ENCODE measurements at places on chromosomes 1 and 21.

DNA sequence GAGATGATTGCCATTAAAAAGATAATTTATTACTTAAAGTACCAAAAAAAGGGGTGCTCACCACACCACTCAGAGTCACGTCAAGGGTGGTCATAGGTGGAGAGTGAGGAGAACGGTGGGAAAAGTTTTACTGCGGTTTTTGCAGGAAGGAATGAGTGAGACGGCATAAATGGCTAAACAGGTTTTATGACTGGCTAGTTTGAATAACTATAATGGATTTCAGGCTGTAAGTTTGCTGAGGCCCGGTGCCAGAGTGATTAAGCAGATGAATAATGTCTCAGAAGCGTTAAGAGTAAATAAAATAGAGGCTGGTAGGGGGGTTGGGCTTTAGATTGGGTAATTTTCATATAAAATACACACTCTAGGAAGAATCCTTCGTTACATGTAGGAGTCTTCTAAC is 1337.8 kb downstream of the AMY1C start:
- DNase-seq: no peak

DNA sequence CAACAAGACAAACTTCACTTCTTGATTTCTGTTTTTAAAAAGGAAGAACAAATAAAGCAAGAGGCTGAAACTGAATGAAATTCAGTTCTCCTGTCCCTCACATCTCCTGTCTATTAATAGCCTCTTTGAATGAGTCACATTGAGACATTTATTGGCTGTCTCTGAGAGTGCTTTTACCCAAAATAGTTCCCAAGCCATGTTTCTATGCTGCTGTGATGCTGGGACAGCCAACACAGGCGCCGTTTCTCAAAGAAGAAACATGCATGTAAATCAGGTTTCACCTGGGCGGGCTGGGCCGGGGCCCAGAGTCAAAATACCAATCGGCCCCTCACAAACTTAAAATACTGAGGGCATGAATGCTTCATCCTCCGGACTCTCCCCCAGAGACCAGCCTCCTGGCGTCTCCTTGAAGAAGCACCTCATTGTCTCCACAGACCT is 105.2 kb downstream of the EDEM3 start:
- DNase-seq: no peak

GRCh38 chr1:107003972-107004371 is 52.5 kb upstream of the PRMT6 start:
- DNase-seq: no peak

- DNase-seq: no peak
Observed at GRCh38 chr1:154873321-154873950, 3.4 kb upstream of the KCNN3 start.

DNA sequence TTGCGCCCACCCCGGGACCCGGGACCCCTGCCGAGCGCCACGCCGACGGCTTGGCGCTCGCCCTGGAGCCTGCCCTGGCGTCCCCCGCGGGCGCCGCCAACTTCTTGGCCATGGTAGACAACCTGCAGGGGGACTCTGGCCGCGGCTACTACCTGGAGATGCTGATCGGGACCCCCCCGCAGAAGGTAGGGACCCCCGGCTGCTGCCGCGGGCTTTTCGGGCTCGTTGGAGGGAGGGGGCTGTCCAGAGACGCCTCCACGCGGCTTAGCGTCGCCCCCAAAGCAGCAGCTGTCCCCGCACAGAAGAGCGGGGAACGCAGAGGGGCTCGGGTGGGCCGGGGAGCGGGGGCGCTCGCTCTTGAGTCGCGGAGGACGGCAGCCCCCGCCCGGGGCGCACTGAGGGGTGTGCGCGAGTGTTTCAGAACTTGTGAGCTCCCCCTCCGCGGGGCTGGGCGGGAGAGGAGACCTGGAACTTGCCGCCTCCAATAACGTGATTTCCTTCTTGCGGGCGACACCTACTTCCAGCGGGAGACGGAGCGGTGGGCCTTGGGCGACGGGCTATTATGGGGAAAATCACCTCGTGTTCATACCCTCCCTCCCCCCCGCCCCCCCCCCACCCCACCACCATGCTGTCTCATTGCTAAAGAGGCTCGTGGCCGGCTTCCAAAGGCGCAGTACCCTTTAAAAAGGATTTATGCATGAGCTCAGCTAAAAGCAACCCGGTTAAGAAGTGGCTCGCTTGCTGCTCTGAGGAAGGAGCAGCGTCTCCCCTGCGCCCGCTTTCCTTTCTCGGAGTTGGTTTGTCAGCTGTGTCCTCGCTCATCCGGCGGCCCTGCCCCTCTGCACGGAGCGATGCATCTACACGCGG is 664 bp downstream of the BACE2 start:
- peak; percentile 69 for DNase-seq

DNA sequence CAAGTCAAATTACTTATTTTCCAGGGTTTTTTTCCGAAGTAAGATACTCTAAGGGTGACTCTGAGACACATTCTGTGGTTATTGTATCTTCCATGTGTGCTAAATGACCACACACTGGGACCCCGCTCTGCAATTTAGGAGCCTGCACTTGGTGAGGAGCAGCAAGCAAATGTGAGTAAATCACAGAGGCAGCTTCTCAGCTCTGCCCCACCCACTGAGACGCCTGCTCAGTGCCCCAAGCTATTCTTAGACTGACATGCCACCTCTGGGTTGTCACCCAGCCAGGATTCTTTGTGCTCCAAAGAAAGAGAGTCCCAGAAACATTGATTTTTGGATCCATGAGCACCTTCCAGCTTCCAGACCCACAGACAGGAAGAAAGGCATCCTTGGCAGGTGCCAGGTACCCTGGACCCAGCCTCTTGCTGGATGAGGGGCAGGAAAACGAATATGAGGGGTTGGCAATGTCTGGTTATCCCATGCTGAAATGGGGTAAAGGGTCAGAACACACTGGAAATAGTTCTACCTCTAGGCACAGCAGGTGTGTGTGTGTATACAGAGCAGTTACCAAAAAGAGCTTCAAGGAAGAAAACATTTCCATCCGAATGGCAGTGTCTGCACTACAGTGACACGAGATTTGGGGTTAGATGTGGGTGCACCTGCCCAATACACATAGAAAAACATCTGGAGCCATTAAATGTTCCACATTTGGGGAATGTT is 41.2 kb downstream of the TNR start:
- no peak for DNase-seq

- DNase-seq: no peak
Observed at GRCh38 chr1:154689083-154689482, 81.1 kb upstream of the ADAR start.

DNA sequence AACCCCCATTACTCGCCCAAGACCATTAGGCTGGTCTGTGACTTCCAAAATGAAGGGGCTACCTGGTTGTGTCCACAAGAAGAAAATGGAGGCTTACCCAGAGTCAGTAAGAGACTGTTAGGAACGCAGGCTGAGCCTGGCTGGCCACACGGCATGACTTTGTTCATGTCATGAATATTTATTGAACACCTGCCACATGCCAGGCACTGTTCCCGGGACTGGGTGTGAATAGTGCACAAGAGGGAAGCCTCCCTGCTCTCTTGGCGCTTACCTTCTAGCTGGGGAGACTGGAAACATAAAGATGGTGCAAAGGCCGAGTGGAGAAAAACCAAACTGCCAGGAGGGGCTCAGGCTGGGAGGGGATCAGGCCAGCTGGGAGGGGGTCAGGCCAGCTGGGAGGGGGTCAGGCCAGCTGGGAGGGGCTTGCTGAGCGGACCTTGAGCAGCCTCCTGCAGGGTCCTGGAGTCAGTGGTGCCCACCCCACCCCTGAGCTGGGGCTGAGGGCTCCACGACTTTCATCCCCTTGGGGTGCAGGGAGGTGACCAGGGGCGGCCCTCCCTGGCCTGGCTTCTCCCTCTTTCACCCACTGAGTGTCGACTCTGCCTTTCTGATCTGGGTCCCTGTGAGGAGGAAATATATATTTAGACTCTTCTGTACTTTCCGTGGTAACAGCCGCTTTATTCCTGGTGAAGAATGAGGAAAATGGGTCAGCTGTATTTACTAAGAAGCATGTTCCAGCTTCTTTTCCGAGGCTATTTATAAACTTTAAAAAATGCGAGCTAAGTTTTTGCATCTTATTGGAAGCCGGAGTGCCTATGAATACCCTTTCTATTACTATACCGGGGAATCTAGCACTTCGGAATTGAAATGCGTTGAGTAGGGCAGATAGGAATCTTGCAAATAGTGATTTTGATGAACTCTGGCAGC is 139.0 kb downstream of the CAMTA1 start:
- no peak for DNase-seq

DNA sequence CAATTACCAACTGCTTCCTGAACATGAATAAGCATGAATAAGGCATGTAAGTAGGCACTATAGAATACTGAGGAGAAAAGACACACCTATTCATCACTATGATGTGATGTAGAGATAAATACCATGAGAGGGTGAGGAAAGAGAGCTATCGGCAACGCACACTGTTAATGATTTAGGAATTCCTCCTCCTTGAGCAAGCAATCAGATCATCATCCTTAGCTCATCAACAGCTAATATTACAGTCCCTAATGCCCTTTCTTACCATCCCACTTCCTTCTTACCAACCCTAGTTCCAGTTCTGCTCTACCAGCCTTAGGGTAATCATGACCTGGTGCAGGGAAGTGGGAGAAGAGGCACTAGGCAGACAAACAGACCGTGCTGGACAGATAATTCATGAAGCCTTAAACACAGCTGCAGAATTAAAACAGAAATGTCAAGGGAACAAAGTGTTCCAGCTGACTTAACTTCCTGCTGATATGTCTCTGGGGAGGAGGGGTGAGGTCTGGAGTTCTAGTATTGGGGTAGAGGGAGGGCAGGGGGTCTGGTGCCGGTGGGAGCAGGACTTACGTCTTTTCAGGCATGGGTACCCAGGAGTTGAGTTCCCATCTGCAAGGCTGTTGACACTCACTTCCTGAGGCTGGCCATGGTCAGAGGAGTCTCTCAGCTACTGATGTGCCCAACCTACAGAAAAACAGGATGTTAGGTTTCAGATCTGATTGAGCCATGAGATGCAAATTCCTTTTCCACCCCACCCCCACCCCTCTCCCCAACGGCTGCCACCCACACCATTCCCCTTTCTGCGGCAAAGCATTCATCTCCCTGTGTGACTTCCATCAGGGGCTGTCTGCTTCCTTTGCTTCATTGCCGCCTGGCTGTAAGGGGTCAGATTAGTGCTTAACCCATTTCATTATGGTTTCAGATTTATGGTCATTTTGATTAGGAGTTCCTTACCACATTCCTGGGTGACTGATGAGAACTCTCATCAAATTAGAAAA is 12.6 kb upstream of the RCSD1 start:
- peak; percentile 30 for DNase-seq

DNA sequence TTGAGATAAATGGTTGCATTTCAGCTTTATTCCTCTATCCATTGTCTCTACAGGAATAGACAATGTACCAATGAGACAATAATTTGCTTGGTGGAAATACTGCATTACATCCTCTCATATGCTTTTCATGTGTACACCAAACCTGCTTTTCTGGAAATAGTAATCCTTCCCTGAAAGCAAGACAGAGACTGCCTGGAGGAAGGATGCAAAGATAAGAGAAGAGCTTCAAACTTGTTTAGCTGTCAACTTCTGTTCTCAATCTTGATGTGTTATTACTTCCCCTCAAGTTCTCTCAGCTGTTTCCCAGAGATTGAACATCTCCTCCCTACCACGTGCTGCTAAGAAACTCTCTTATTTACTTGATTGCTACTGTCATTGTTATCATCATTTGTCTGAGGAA is 1125.4 kb upstream of the TMPRSS15 start:
- DNase-seq: no peak

DNA sequence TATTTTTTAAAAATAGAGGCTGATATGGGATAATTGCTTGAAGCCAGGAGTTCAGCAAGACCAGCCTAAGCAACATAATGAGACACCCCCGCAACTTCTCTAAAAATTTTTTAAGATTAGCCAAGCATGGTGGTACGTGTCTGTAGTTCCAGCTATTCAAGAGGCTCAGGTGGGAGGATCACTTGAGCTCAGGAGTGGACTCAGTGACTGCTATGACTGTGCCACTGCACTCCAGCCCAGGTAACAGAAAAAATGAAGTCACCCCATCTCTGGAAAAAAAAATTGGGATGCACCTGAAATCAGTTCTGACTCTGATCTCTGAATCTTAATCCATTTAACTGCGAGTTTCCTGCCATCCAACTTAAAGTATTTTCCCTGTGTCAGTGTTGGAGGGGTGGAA is 124.2 kb downstream of the MRPS6 start:
- no peak for DNase-seq

GRCh38 chr1:7922301-7922700 is 18.3 kb downstream of the TNFRSF9 start:
- DNase-seq: no peak

DNA sequence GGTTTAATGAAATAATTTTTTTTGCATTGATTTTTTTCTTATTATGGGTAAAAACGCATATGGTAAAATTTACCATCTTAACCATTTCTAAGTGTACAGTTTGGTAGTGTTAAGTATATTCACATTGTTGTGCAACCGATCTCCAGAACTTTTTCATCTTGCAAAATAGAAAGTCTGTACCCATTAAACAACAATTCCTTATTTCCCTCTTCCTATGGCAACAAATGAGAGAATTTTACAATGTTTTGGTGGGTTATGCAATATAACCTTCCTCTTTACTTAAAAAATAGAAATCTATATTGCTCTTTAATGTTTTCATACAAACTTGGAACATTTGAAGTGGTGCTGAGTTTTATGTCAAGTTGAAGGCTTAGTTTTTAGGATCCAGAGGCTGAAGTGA is 26.6 kb downstream of the MAP3K7CL start:
- DNase-seq: no peak

GRCh38 chr1:27132624-27133023 is 22.3 kb downstream of the SLC9A1 start:
- DNase-seq: peak; percentile 73

- DNase-seq: no peak
Observed at GRCh38 chr1:168554603-168555483, 11.0 kb upstream of the XCL2 start.

GRCh38 chr1:197439708-197440280 is 171.7 kb downstream of the CRB1 start:
- no peak for DNase-seq

DNA sequence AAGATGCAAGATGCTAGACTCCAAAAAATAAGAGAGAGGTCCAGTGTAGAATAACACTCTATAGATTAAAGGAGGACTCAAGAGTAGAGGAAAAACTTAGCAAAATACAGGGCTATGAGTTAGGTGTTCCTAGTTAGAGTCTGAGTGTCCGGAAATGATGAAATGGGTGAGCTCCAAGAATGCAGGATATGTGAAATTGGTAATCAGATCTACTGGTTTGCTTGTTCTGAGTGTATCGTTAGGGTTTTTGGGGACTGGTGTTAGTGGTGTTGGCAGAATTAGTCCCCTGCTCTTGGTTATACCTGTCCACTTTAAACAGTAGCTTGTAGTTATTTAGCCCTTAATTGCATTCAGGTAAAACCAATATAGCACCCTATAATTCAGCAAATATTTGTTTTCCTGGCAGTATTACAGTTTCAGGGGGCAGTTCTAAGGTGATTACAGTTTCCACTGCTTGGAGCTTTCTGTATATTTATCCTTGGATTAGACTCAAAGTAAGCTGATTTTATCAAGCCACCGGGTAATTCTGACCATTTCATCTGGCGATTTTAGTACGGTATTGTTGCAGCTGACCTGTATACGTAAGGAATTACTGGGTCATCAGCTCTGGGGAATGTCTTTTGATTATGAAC is 332.7 kb downstream of the CHRM3 start:
- DNase-seq: no peak

Data from psoas muscle (tissue), 8 donors.